ENCODE measurements at places on chromosomes 2 and 18.

DNA sequence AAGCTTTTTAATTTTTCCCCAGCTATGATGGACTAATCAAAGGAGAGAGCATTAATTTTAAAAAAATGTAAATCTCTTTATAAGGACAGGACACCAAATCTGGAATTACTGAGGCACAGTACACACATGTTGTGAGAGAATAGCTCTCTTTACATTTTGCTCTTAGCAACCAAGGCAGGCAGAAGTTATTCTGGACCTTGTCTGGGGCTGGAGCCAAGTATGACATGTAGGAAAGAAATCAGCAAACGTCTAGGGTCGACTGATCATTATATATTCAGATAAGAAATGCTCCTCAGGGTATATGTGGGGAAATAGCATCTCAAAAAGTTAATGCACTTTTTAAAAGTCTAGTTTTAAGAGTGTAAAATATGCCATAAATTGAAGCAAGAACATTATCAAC, 1330.0 kb upstream of the CELF4 start:
- DNase-seq = no peak

GRCh38 chr2:120344214-120344975, 1.5 kb upstream of the INHBB start:
- DNase-seq = no peak

GRCh38 chr2:23423873-23424680, 39.1 kb downstream of the KLHL29 start:
- DNase-seq = no peak

GRCh38 chr2:48312126-48312525, 217.8 kb upstream of the STON1 start:
- no peak for DNase-seq

DNA sequence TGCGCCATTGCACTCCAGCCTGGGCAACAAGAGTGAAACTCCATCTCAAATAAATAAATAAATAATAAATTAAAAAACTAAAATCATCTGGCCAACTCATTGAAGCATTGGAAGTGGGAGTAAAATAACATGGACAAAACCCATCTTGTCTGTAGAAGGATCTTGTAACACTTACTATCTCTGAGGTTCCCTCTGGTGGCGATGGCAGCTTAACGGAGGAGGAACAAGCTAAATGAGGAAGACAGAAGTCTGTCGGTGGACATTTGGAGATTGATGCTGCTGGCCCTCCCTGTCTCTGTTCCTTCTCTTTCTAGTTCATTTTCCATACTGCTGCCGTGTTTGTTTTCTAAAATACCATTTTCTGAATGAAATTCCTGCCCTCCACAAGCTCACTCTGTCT, 43.4 kb downstream of the ZCCHC2 start:
- DNase-seq = peak; percentile 32

GRCh38 chr18:35786365-35787042, 186.0 kb upstream of the RMP24 start:
- DNase-seq = no peak

DNA sequence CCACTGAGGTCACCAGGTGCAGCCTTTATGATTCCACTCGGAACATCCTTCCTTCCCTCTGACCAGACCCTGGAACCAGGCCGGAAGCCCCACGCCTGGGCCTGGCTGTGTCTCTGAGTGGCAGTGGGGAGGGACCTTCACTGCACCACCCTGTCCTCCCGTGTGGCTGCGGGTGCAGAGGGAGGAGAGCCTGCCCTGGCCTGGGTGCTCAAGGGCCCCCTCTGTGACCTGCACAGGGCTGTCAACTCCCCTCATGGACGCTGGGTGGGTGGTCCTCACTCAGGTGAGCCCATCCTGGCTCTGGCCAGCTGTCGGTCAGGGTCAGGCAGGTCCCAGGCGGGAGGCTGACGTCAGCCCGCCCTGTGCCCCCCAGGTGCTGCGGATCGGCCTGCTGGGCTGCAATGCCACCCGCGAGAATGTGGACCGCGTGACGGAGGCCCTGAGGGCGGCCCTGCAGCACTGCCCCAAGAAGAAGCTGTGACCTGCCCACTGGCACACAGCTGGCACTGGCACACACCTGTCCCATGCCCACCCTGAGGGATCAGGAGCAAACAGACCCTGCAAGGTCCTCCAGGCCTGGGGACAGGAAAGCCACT, 9.8 kb downstream of the AGXT start:
- no peak for DNase-seq

- no peak for DNase-seq
Measured at GRCh38 chr2:2877427-2877826, 500.2 kb downstream of the EIPR1 start.
